ENCODE measurements at places on chromosomes 4 and X. TPM values are rescaled to one million over a fixed set of nuclear protein-coding genes. Genes with fewer than 3 reads are reported as not detected.

DNA sequence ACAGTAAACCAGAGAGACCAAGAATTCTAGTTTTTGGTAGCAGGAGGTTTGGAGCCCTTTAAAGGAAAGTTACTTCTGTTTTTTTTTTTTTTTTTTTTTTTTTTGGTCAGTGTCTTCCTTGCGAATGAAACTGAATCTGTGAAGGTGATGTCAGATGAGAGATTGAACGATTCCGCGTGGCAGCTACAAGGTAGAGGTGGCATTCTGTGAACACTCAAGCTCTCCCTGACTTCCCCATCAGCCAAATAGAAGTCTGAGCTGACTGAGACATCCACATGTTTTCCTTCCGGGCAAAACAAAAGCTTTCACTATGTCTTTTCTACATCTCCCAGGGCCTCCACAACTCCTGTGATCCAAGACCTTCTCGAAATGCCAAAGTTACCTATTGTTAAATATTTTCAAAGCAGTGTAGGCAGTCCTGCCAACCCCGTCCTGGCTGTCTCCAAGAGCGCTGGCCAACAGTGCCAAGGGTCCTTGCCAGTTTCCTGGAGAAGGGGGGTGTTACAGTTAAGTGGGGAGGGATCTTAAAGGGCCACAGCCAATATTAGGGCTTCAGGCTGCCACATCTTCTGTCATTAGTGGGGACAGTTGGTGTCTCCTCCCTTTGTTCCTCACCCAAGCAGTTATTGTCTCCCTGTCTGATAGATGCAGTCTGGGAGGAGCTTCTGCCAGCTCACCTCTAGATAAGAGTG lies 102.9 kb upstream of the SLC34A2 start:
- DNase-seq, result no peak

DNA sequence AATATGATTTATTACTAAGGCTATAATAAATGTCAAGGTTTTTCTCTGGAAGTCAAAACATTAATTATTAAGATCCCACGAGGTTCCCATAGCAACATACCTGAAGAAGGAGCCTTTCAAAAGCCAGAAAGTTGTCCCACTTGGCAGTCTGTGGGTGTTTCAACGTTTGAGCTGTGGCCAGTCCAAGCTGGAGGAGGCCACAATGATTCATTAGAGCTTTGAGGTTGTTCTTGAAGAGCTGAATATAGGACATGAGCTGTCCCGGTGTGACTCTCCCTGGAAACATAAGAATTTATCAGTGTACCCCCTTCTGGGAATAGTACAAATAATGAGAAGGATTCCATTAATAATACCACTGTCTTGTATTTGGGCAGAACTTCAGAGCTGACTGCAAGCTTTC lies 92.1 kb downstream of the SCFD2 start:
- no peak for DNase-seq

GRCh38 chr4:139875411-139875825 lies 209.8 kb downstream of the MGST2 start:
- DNase-seq, result no peak

DNA sequence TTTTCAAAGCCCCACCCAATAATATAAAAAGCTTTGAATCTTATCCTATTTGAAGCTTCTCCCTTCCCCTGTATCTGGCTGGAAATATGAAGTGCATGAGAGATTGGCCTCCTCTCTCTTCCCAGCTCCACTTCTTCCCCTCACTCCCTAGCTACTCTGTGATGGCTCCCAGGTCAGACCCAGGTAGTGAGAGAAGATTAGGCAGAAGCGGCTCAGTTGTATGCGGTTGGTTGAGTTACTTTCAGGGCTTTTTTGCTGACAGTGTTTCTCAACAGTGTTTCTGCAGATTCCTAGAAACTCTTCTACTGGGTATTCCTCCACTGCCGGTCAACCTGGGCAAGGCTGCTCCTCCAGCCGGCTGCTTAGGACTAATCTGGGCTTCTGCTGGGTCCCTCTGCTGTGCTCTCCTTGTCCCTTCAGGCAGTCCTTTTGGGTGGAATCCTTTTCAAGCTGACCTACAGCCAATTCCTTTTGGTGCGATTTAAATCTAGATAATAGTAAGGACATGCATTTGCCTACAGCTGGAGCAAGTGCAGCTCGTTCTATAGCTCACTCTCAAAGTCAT lies 87.4 kb upstream of the SLC7A11 start:
- no peak for DNase-seq

DNA sequence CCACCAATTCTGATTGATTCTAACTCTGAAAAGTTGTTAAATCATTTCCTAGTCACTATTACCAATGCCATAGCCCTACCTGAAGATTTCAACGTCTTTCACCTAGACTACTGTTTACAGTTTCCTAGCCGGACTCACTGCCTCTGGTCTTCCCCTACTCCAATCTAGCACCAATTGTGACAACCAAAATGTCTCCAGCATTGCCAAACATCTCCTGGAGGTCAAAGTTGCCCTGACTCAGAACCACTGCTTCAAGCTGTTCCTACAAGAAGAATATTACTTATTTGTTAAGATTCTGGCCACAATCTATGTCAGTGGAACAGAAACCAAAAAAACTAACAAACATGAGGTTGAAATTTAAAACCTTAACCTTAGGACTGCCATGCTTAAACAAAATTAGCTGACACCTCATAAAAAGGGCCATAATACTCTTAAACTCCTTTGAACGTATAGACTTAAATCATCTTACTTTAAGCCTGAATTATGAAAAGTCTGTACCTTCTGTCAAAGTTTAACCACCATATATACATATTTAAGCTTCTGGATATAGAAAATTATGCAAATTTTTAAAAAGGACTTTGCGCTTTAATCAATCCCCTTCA lies 2.1 kb downstream of the PDS5A start:
- no peak for DNase-seq

GRCh38 chrX:109845996-109846395 lies 112.9 kb upstream of the ACSL4 start:
- no peak for DNase-seq

- no peak for DNase-seq
Observed at GRCh38 chr4:41748571-41749475, at the start of gene PHOX2B. Gene PHOX2B (minus strand): TSS chr4:41748725. CDS start chr4:41748610, 115 bp downstream.

GRCh38 chr4:56662782-56663468 lies 18.2 kb downstream of the HOPX start:
- DNase-seq, result no peak

DNA sequence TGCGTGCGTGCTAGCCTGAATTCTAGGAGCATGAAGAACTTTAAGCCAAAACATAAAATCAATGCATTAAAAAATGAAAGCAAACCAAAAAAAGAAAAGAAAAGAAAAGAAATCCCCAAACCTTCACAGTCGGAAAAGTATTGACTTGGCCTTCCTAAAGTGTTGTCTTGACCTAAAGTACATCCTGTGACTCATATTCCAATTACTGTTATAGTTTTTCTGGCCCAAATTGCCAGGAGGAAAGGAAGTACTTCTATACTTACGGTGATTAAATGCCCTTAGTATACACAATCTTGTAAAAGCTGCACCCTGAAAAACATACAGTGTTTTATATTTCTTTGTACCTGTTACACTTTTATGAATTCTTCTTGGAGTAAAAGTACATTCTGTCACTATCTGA lies 512.8 kb downstream of the ANKRD50 start:
- no peak for DNase-seq

DNA sequence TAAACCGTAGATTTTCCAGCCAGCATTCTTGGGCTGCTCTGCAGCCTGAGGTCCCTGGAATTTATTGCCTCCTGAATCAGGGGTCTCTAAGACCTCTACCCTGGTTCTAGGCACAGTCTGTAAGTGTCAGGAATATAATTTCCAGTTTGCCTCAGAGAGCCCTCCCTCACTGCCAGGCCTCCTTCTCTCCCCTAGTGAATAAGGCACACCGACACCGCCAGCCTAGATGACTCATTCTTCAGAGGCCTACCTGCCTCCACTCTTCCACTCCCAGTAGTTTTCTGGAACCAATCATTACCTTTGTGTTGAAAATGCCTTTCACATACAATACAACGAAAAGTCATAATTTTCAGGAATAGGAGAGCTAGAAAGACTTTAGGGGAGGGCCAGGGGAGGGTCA lies 50.3 kb upstream of the ARHGEF9 start:
- no peak for DNase-seq

GRCh38 chr4:7808752-7809151 lies 130.9 kb downstream of the AFAP1 start:
- no peak for DNase-seq

GRCh38 chr4:145876531-145877180 lies 62.0 kb downstream of the ZNF827 start:
- DNase-seq, result no peak

- DNase-seq, result no peak
Observed at GRCh38 chrX:24877854-24878650, 137.7 kb downstream of the ARX start.

- DNase-seq, result no peak
Observed at GRCh38 chrX:155293771-155294170, 29.5 kb upstream of the RAB39B start.

GRCh38 chr4:168361365-168362024 lies 42.9 kb upstream of the DDX60 start:
- DNase-seq, result no peak

DNA sequence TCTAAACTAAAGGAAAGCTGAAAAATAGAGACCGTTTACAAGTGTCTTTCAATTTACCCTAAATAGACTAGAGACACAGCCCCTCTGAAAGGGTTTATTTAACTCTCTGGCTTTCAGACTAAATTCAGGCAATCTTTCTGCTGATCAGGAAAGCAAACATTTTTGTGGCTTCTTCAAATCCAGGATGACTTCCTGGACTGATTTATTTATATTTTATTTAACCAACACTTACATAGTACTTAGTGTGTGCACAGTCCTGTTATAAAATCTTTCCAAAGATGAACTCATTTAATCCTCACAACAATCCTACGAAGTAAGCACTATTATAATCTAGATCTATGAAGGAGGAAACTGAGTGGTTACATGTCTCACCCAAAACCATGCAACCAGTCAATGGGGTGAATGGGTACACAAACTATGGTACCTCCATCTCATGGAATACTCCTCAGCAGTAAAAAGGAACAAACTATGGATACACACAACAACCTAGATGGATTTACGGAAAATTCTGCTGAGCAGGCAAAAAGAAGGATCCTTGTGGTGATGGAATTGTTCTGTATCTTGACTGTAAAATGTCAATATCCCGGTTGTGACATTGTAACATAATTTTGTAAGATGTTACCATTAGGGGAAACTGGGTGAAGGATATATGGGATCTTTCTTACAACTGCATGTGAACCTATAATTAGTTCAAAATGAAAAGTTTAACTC lies 64.1 kb upstream of the MAMLD1 start:
- DNase-seq, result no peak

DNA sequence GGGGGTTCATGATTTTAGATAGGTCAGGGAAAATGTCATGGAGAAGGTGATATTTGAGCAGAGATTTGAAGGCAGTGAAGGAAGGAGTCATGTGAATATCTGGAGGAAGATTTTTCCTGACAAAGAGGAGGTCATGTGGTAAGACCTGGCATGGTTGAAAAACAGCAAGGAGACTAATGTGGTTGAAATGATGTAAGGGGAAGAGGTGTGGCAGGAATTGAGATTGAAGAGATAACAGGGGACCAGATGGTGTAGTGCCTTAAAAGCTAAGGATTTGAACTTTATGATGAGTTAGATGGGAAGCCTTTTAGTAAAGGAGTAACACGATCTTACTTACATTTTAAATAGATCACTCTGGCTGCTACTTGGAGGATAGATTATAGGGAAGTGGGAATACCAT lies 210.9 kb downstream of the RTL9 start:
- no peak for DNase-seq

GRCh38 chr4:54585321-54586000 lies 72.3 kb upstream of the KIT start:
- no peak for DNase-seq

- DNase-seq, result no peak
Observed at GRCh38 chr4:108889696-108890483, 127.0 kb upstream of the ETNPPL start.

GRCh38 chr4:176818531-176818930 lies 25.8 kb upstream of the VEGFC start:
- no peak for DNase-seq

GRCh38 chr4:165454426-165454825 lies 75.6 kb downstream of the CPE start:
- no peak for DNase-seq

DNA sequence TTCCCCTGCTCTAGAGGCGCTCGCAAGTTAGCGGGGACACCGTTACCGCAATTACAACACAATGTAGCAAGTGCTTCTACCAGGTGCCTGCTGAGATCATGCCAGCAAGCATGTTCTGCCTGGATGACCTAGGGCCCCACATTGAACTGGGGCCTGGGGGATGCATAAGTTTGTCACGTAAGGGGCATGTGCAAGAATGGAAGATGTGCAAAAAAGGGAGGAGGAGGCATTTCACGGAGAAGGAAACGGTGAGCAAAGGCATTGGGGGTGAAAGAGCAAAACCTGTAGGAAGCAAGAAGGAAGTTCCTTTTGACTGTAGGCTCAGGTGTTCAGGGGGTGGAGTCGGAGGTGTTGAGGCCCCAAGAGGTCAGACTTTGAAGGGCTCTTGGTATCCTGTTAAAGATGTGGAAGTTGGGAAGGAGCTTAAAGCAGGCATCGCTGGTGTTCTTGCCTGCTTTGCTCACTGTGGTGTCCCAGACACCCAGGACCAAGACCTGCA lies 602 bp upstream of the SCARB2 start:
- DNase-seq, result no peak

DNA sequence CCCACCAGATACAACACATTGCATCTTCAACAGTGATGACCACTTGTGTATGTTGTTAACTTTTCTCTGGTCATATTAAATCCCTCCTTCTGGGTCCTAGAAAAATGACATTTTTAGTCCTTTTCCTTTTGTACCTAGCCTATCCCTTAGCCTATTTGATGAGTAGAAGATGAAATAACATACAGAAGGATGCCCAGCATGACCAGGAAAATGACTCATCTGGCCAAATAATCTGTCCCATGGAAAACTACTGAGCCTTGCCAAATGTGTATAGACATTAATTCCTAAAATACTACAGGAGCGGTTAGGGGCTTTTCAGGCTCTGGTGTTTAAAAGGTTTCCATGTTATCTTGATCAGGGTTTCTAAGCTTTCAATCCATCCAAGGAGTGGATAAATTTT lies 129.0 kb upstream of the KCNIP4 start:
- no peak for DNase-seq

GRCh38 chr4:174763454-174764104 lies 65.5 kb downstream of the GLRA3 start:
- no peak for DNase-seq

The NXF2 gene
- not detected for total RNA-seq

The PTTG2 gene
- not detected for total RNA-seq

The MAGED4 gene
- total RNA-seq, result 1.3 TPM

The CXCL8 gene
- total RNA-seq, result 0.31 TPM

The TMPRSS11A gene
- total RNA-seq, result not detected

The TCEAL2 gene
- total RNA-seq, result 0.39 TPM

The LAMP2 gene
- 30.3 TPM for total RNA-seq

The DCHS2 gene
- not detected for total RNA-seq

The ADAM29 gene
- total RNA-seq, result not detected
